Activated T-cell treated with anti-CD3 and anti-CD28 coated beads, Interleukin-2, amount 50 U/mL, for 24 hours (primary cell): ENCODE measurements at places on chromosomes 16 and 17.

- no peak for DNase-seq
These were observed at the start of gene LCAT for GRCh38 chr16:67943619-67944504. TSS of gene LCAT (minus strand) at chr16:67944120. CDS start at chr16:67944101, 19 bp downstream.

GRCh38 chr17:6497496-6498221 is 53.4 kb downstream of the PIMREG start:
- DNase-seq: peak; percentile 19

DNA sequence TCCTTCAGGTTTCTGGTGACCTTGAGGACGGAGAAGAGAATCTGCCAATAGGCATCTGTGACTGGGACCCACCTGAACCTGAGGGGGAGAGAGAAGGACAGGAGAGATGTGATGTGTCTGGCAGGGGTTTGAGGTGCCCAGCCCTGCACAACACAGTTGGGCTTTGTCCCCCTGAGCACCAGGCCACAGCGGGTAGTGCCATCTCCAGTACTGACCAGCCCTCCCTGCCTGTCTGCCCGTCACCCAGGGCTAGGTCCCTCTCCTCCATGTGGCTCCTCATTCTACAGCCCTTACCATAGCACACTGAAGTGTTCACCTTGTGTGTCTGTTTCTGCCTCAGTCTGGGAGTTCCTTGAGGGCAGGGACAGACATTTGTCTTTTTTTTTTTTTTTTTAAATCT is 30.8 kb downstream of the NLRP1 start:
- no peak for DNase-seq

DNA sequence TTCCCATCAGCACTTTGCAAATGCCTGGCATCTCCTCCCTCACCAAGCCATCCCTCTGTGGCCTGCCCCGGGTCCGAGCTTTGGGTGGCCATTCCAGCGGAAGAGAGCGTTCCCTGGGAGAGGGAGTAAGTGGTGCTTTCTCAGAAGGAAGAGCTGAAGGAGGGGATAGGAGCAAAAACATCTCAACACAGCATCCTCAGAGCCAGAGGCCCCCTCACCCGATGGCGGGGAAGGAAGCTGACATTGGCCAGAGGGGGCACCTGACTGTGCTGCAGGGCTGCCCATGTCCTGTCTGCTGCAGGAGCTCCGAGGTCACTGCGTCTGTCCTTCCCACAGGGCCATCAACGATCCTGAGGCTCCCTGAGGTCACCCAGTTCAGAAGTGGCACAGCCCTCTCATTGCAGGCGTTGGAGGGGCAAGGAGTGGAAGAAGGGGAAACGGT is 427 bp upstream of the TLCD3B start:
- no peak for DNase-seq

- no peak for DNase-seq
These were observed 181.1 kb downstream of the SEC14L1 start for GRCh38 chr17:77321649-77322513.

GRCh38 chr17:27690882-27691281 is 59.9 kb downstream of the LGALS9 start:
- DNase-seq: no peak

DNA sequence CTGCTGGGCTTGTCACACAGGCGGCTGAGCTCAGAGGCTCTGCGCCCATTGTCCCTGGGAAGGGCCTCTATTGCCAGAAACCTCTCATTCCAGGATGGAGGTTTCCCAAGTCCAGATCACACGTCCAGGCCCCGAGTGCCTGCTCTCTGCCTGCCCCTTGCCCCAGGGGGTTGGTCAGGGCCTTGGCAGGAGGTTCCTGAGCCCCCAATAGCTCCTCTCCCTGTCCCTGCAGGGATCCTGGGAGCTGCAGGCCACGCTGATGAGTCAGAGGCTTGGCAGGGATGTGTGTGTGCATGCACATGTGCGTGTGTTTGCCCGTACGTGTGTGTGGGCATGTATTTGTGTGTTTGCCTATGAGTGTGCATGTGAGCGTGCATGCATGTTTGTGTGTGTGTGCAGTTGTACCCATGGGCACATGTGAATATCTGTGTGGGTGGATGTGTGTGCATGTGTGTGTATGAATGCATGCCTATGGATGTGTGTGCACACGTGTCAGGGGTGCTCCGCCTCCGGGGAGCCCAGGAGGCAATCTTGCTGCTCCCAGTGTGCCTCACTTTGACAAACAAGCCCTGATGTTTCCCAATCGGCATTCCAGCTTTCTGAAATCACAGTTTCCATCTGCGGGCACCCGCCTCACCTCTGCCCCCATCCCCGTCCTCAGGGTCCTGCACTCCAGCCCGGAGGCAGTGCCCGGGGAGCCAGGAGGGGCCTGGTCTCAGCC is 98.4 kb upstream of the GSE1 start:
- DNase-seq: no peak

GRCh38 chr16:35102780-35103403 is 1643.5 kb downstream of the TP53TG3F start:
- no peak for DNase-seq

- peak; percentile 54 for DNase-seq
These were observed 643 bp downstream of the NOTUM start for GRCh38 chr17:81960130-81960958.

- no peak for DNase-seq
These were observed 8.2 kb upstream of the FOXN1 start for GRCh38 chr17:28497931-28498330.

DNA sequence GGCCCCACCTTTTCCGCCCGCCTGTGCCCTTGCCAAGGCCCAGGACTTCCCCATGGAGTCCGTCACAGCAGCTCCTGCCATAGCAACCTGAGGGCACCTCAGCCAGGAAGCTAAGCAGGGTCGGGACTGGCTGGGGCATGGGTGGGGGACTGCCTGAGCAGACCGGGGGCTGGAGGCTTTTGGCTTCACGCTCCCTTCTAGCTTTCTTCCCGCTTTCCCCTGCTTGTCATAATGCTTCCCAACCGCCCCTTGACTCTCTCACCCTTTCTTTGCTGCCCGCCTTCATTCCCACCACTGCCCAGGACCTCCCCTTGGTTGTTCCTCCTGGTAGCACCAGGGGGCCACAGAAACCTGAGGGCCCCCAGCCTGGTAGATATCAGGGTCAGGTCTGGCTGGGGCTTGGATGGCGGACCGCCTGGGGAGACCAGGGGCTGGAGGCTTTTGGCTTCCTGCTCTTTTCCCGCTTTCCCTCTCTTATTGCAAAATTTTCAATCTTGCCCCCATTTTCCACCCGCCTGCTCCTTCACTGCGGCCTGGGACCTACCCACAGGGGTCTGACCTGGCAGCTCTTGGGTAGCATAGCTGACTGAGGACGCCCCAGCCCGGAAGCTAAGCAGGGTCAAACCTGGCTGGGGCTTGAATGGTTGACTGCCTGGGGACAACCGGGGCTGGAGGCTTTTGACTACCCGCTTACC is 2287.7 kb downstream of the TP53TG3F start:
- DNase-seq: no peak

- DNase-seq: no peak
These were observed 90.2 kb downstream of the SYCE1L start for GRCh38 chr16:77289331-77289809.

DNA sequence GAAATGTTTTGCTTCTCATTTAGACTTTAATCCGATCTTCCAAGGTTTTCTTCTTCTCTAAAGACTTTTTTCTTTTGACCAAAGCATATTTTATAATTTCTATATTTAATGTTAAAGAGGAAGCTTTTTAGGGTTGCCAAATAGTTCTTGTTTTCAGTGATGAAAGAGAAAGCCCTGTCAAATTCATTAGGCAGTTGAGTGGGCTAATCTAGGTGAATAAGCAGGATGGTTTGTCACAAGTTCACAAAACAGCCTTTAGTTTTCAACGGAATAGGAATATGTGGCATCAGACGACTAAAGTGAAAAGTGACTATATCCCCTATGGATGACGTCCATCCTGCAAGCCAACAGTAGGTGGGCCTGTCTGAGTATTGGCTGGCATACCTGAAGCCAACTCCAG is 118.8 kb downstream of the NLK start:
- no peak for DNase-seq

- no peak for DNase-seq
These were observed 19.8 kb upstream of the KCNH6 start for GRCh38 chr17:63503341-63503705.

DNA sequence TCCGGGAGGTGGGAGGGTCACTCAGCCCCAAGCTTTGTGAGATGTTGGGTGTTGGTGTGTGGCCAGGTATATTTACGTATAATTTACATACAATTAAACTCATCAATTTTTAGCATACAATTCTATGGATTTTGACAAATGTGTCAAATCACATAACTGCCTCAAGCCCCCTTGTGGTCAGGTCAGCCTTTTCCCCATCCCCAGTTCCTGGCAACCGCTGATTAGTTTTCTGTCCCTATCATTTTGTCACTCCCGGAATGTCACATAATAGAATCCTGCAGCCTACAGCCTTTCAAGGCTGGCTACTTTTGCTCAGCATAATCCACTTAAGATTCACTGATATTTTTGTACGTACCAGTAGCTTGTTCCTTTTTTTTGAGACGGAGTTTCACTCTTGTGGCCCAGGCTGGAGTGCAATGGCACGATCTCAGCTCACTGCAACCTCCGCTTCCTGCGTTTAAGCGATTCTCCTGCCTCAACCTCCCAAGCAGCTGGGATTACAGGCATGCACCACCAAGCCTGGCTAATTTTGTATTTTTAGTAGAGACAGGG is 19.3 kb upstream of the RAI1 start:
- no peak for DNase-seq

- no peak for DNase-seq
These were observed 73.1 kb downstream of the CDH13 start for GRCh38 chr16:82699711-82700495.

GRCh38 chr17:4573669-4574068 is 10.7 kb upstream of the SMTNL2 start:
- DNase-seq: peak; percentile 73

- DNase-seq: no peak
These were observed 1.0 kb upstream of the ADGRG3 start for GRCh38 chr16:57667048-57667525.

- DNase-seq: no peak
These were observed 78.9 kb upstream of the LHX1 start for GRCh38 chr17:36858119-36859002.

DNA sequence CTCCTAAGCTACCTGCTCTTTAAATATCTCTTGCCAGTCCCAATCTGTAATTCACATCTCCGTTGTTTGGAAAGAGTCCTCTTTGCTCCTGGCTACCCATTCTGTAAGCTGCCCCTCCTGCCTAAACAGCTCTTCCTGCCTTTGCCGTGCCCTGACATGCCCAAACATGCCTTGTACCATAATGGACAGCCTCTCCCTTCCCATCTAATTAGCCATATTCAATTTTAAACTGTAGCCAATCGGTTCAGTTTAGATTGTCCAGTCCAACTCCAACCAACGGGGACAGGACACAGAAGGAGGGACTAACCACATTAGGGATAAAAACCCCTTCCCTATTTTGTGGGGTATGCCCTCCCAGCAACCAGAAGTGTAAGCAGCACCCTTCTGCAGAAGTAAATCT is 30.6 kb upstream of the CLEC3A start:
- no peak for DNase-seq

DNA sequence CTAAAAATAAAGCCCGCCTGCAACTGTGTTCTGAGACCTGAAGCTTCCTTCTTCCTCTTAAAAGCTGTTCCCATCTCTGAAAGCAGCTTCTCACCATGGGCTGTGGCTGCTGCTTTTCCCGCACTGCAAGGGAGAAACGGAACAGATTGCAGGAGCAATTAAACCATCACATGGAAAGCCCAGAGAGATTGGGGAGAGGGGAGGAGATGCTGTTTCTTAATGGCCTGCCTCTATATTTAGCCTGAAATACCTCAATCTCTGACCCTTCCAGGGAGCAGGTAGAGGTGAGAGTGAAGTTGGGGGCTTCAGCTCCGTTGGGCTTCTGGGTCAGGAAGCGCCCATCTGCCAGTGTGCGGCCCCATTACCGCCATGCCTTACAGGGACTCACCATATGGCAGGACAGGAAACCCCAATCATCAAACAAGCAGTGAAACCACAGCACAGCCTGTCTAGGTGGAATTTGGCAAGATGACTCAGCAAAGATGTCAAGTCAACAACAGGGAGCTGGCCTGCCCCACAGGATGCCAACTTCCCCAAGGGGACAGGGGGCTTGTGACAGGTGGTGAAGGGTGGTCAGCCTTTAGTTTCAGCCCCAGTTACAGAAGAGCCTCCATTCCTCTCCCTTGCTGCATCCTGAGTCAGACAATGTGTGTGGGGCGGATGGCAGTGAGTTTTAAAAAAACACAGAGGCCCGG is 286.6 kb upstream of the CCL2 start:
- DNase-seq: peak; percentile 30

DNA sequence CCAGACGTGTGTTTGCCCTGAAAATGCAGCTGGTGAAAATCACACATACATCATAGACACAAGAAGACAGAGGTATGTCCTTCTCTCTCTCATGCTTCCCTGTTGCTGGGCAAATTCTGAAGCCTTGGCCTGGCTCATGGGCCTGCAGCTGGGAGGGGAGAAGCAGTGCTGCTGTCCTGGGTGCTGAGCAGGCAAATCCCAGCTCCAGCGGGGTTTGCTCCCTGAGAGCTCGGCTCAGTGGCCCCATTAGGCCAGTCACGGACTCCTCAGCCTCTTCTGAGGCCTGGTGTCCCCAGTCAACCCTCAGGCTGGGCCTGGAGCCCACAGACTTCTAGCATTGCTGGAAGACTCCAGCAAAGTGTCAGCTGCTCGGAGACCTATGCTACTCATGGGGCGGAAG is 11.7 kb downstream of the RHBDL3 start:
- no peak for DNase-seq

DNA sequence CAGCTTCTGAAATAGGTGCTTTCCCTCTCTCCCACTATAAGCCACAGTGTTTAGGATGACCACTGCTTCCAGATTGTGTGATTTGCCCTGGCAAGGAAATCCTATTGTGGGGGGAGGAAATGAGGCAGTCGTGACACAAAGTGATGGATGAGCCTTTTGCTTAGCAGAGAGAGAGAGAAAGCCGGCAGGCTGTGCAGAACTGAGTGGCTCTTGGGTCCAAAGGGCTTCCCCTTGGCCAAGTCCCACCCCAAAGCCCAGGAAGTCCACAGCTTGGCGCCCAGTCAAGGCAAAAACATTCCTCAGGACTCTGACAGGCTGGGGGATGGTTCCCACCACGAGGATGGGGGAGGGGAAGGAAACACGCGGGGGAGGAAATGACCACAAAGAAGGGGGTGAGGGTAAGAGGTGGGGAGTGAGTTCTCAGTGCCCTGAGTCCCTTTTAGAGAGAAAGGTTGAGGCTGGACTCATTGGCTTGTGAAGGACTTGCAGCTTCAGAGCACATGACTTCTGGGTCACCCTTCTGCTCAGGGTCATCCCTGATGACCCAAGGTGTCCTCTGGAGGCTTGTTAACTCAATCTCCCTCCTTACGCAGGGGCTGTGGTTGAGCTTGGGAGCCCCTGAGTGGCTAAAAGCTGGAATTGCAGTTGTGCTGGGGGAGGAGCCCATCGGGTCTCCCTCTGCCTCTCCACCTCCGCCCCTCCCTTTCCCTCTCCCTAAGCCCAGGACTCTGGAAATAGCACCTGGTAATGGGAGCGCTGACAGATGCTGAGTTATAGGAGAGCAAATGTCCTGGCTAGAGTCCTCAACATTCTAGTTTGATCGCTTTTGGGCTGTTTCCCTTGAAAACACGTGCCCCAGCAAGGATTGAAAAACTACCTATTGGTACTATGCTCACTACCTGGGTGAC is 10.3 kb upstream of the MSL1 start:
- DNase-seq: peak; percentile 83
